ENCODE measurements at places on chromosomes 6 and 20.

GRCh38 chr6:169937389-169938261 is 186.2 kb downstream of the ERMARD start:
- DNase-seq, result no peak

- DNase-seq, result peak; percentile 24
Measured at GRCh38 chr6:113936093-113936934, 34.6 kb downstream of the HDAC2 start.

GRCh38 chr6:49322861-49323260 is 140.2 kb downstream of the MMUT start:
- no peak for DNase-seq

DNA sequence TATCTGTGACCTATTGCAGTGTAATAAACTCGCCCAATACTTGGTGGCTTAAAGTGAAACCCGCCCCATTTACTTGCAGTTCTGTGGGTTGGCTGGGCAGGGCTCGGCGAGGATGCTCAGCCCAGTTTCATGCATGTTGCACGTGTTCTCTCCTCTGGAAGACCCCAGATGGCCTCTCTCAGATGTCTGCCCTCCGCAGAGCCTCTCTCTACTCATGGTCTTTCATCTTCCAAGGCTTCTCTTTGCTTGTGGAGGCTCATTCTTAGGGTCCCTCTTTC is 251.4 kb downstream of the SOD2 start:
- no peak for DNase-seq

- DNase-seq, result no peak
Measured at GRCh38 chr6:20319520-20320357, 81.9 kb upstream of the E2F3 start.

- no peak for DNase-seq
Measured at GRCh38 chr6:56803594-56803993, 151.3 kb upstream of the BEND6 start.

- no peak for DNase-seq
Measured at GRCh38 chr20:61298661-61299060, 46.6 kb downstream of the CDH4 start.

- DNase-seq, result no peak
Measured at GRCh38 chr20:59421920-59422637, 121.7 kb downstream of the EDN3 start.

DNA sequence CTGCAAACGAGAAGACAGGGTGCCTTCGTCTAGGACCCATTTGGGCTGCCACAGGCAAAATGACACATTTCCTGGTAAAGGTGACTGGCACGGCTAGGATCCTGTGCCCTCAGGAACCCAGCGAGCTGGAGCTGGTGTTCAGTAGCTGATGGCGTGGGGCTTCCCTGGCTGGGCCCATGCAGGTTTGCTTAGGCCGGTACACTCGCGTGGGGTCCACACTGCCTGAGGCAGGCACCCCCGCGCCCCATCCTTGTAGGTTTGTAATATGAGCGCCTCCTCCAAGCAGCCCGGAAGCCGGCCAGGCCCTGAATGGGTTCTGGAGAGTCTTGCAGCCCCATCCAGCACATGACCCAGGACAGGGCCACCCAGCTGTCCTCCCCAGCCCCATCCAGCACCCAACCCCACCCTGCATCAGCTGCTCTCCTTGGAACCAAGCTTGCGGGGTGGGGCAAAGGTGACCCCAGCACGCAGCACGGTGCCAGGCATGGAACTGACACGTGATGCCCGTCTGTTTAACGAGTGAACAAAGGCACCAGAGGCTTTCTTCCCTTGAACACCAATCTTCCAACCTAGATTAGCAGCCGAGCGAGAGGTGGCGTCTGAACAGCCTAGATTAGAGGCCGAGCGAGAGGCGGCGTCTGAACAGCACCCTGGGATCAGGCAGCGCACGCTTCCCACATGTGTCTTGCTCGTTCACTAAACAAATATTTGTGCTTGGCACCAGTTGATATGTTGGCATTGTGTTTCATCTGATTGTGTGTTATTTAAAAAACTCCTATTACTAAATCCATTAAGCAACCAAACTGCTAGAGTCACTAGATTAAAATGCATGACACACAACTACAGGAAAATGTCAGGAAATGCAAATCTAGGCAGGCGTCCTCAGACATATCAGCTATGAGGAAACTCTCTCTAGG is 112.1 kb downstream of the DLL1 start:
- peak; percentile 5 for DNase-seq

- no peak for DNase-seq
Measured at GRCh38 chr6:82711105-82711827, 347.6 kb downstream of the TPBG start.

GRCh38 chr6:111583986-111584385 is 21.7 kb downstream of the TRAF3IP2 start:
- no peak for DNase-seq

DNA sequence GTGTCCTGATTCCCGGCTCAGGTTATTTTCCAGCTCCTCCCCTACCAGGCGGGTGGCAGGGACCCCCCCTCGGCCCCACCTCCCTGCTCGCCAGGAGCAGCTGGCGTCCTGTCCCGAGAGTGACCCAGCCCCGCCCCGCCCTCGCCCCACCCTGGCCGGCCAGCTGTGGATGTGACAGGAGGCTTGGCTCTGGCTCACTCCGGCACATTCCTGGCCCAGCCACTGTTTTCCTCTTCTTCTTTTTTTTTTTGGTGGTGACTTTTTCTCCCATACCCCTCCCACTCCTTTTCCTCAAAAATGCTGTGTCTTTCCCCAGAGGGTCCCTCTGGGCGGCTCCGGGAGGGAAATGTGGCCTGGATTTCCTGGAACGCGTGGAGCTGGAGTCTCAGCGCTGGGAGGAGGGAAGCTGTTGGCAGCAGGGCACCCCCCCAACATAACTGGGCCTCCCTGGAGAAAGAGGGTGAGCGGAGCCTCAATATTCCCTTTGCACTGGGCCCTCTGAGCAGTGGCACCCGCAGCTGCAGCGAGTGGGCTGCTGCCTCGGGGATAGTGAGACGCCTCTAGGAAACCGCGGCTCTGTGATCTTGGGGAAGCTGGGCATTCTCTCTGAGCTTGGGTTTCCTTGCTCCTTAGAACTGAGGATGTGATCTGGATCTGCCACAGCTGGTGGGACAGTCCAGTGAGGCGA is 28.3 kb upstream of the CSNK2A1 start:
- DNase-seq, result no peak

GRCh38 chr6:32085759-32086459 is 23.2 kb downstream of the TNXB start:
- DNase-seq, result no peak

- DNase-seq, result no peak
Measured at GRCh38 chr6:9933677-9934076, 481.2 kb downstream of the TFAP2A start.

GRCh38 chr20:49948178-49948577 is 12.0 kb downstream of the RNF114 start:
- DNase-seq, result no peak

- DNase-seq, result no peak
Measured at GRCh38 chr6:170476360-170476759, 76.7 kb downstream of the PSMB1 start.

- DNase-seq, result no peak
Measured at GRCh38 chr6:45786355-45786781, 229.3 kb downstream of the CLIC5 start.

DNA sequence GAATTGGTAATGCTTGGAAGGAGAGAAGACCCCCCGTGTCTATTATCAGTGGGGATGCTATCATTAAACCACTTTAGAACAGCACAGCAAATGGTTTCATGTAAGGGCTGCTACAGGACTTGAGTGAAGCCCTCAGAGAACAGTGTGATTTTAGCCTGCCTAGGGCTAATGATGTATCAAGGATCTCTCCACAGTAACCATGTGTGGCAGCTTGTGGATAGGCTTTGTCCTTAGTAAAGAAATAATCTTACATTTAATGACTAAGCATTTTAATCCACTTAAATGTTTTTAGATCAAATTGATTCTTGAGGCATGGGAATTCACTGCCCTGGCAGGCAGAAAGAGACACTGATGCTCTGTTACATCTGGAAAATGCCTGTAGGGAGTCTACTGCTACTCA is 495.1 kb downstream of the NKAIN2 start:
- no peak for DNase-seq

GRCh38 chr6:107822176-107823046 is 1.7 kb downstream of the SCML4 start:
- no peak for DNase-seq

DNA sequence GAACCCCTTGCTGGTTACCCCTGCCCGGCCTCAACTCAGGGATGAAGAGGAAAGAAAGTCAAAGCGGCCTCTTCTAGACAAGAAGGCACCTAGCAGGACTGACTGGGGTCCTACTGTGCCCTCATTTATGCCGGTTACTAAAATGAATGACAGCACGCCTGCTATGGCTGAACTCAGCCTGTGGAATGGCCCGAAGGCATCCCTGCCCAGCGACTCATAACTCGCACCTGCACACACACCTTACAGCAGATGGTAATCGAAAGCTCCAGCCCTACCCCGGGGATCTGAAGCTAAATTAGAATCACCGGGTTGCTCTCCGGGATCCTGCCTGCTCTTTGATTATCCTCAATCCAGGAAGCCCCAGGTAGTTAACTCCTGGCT is 747 bp upstream of the TXNDC5 start:
- no peak for DNase-seq

DNA sequence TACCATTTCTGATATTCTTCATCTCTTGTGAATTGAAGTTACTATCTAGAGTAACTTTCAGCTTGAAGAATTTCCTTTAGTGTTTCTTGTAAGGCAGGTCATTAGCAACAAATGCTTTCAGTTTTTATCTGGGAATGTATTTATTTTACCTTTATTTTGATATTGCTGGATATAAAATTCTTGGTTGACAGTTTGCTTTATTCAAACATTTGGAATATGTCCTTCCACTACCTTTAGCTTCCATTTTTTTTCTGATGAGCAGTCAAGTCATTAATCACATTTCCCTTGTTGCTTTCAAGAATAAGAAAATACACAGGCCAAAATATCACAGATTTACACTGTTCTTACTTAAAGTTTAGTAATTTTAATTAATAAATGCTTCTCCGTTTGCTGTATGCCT is 5.7 kb upstream of the NELFCD start:
- no peak for DNase-seq

- no peak for DNase-seq
Measured at GRCh38 chr20:51287628-51288413, 254.7 kb downstream of the NFATC2 start.

DNA sequence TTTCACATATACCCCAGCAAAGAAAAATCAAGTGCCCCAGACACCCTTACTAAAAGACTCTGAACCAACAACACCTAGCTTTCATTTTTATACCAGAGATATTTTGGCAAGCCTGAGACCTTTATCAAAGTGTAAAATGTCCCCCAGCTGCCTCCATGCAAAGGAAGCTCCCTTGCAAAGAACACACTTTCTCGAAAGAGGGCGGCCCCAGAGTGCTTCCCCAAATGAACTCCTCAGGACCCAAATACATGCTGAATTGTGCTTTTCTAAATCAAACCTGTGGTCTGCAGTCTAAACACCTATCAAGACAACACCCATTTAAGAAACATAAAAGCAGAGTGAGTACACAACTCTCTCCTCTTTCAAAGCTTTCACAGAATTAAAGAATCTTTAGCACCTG is 490 bp downstream of the IPCEF1 start:
- DNase-seq, result no peak

DNA sequence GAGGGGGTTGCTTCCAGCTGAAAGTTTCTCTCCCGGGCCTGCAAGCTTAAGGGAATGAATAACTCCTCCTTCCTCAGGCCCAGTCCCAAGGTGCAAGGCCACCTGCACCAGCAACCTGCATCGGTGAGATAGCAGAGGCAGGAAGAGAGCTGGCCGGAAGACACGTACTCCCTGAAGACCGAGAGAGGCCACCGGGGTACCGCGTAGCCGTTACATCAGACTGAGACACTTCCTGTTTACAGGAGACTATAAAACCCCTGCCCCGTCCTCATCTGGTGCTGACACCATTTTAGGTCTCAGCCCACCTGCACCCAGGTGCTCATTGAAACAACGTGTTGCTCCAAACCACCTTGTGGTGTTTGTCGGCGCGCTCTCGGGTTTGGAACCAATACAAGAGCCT is 60.5 kb upstream of the PRND start:
- no peak for DNase-seq

DNA sequence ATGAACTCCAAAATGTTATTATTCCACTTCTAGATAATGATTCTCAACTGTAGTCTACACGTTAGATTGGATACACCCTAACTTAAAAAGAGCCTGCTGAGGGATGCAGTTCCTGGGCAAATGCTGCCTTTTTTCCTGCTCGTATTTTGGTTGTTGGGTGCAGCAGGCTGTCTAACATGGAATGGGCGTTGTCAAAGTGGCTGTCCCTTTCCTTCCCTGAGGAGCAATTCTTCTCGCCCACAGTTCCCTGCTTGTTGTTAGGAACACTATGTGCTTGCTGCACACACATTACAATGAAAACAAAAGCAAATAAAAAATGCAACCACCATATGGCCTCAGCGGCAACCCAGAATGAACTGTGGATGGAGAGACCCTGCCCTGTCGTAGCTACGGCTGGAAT is 1.7 kb upstream of the ADGRF5 start:
- DNase-seq, result no peak

DNA sequence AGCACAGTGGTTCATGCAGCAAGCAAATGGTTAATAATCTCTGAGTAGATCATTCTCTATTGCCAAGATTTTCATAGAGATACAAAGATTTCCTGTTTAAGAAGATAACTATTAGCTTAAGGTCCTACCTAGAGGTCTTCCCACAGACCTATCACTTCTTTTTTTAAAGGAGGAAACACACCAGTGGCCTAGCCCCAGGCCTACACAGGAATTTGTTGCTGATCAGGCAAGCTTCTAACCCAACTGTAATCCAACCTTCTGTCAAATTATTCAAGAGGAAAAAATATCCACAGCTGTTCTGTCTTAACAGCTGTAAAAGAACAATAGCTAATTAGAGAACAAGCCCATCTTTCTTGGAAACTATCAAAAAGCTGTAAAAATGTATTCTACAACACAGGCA is 332.8 kb downstream of the BTBD9 start:
- DNase-seq, result no peak

DNA sequence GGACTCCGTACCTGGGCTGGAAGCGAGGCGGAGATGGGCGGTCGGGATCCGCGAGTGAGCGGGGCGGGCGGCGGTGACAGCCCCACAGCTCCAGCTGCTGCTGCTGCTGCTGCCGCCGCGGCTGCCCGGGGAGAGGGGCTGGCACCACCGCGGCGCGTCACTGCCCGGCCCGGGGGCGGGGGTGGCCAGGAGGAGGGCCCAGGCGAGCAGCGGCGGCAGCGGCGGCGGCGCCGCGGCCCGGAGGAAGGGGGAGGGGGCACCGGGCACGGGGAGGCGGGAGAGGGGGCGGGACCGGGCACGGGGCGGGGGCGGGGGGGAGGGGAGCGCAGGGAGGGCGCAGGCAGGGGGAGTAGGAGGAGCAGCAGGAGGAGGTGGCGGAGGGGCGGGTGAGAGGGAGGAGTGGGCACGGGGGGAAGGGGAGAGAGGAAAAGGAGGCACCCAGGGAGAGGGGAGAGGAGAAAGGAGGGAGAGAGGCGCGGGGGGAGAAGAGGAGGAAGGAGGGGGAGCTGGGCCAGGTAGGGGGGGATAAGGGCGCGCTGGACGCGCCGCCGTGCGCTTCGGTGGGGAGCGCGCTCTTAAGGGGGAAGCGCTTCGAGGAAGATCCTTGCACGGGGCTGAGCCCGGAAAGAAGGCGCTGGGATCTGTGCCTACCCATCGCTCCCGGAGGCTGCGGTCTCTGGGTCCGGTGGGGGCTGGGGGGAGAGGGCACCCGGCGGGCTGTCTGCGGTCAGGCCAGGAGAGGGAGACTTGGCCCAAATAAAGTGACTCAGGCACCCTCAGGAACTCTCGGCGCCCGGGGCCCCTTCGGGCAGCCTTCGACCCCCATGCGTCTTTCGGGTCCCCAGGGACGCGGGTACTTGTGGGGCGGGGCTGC is 101.5 kb downstream of the NOL4L start:
- peak; percentile 37 for DNase-seq

GRCh38 chr20:49338061-49338460 is 60.2 kb upstream of the ZNFX1 start:
- no peak for DNase-seq

GRCh38 chr6:134424798-134425170 is 106.9 kb upstream of the SGK1 start:
- no peak for DNase-seq
